CD4-positive, alpha-beta T cell treated with Interleukin-17A for 1 hour (primary cell): ENCODE measurements at places on chromosomes 2 and 18.

GRCh38 chr2:109415581-109416013 is 198.2 kb downstream of the SEPTIN10 start:
- DNase-seq: no peak

- DNase-seq: no peak
Observed at GRCh38 chr18:8960740-8961657, 141.5 kb upstream of the NDUFV2 start.

GRCh38 chr2:163157411-163157810 is 318.8 kb upstream of the KCNH7 start:
- DNase-seq: no peak

DNA sequence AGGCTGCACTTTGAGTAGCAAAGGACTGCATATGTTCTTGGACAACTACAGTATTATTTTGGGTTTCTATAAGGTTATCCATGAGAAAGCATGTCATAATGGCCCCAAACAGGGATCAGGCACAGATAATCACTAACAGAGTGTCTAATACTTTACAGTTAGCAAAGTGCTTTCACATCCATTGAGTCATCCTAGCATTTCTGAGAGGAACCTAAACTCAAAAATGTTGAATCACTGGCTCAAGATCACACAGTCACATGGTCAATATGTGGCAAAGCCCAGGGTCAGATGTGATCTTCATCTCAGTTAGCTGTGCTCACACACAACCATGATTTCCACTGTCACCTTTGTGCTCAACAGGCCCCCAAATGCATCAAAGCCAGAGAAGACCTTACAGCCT is 156.1 kb upstream of the VRK2 start:
- DNase-seq: no peak

DNA sequence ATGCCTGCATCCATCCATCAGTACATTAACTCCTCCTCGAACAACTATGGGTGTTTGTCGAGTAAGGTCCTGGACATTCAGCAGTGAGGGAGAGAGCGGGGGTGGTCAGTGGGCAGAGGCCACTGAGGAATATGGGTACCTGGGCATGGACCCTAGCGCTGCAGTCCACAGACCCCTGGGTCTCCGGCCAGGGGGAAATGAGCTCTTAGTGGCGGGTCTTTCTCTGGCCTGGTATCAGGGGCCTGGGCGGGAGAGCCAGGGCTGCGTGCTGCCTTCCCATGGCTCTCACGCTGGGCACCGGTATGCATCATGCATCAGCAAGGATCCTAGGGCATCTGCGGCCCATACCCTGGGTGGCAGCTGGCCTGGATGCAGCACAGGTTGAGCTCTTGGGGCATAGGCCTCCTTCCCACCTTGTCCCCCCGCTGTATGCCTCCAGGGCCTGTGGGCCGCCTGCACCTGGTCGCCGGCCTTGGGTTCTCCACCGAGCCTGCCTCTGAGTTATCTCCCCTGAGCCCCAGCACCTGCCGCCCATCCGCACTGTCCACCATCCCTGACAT is 1.3 kb upstream of the MOCOS start:
- DNase-seq: no peak

DNA sequence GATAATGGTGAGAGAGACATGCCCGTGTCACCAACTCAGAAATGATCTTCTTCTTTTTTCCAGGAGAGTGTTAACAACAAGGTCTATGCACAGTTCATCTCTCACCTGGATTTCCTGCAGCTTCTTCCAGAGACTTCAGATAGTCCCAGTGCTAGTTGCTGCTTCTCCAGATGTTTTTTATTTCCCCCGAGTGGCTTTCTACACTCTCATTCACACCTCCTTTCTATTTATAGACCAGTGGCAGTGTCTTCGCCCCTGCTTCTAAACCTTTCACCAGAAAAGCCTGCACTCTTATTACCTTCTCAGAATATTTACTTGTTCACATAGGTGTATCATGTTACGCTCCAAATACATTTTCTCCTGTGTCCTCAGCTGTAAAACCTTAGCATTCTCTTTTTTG is 558.8 kb upstream of the CHAC2 start:
- no peak for DNase-seq

DNA sequence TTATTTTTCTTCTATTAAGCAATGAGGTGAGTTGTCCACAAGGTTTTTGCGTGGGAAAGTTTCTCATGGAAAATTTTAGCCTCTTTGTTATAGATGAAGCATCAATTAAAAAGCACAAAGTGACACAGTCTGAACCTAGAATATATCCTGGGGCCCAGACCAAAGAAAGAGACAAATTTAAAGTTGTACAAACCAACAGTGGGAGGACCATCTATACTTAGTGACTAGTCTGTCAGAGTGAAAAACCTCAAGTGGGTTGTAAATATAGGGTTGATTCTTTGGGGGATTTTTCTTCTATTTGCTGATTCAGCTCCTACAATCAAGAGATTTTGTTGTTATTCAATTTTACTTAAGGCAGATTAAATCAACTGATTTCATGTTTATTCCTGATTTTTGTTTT is 256.2 kb downstream of the SATB2 start:
- DNase-seq: no peak

DNA sequence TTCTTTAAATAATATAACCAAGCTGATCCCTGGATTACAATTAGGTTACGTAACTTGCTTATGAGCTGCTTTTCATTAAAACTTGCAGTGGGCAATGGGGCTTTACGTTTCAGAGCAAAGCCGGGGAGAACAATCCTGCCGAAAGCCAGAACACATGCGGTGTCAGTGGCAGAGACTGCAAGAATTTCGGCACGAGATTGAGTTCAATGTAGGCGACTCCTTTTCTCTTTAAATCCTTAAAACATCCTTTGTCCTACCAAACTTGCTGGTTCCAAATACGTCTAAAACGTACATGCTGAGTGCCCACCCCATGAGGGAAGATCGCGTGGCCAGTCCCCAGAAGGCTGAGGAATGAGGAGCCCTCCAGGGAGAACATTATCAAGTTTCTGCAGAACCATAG is 36.8 kb upstream of the NCOA1 start:
- DNase-seq: no peak

DNA sequence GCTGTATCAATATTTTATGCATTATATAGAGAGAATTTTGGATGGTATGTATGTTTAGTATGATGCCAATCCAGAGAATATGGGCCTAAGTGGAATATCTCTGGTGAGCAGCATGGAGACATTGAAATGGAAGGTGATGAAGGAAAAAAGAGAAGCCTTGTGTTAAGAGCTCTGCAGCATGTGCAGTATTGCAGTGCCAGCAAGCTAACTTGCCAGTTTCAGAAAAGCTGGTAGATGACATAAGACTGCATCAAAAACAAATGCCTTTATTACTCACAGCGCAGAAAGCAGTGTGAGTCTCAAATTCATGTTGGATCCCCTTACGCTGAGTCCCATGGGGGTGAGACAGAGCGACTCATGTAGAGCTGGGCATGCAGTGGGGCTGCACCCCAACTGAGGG is 280.2 kb downstream of the CTNNA2 start:
- DNase-seq: no peak
